ENCODE measurements at places on chromosomes 5 and 9.

DNA sequence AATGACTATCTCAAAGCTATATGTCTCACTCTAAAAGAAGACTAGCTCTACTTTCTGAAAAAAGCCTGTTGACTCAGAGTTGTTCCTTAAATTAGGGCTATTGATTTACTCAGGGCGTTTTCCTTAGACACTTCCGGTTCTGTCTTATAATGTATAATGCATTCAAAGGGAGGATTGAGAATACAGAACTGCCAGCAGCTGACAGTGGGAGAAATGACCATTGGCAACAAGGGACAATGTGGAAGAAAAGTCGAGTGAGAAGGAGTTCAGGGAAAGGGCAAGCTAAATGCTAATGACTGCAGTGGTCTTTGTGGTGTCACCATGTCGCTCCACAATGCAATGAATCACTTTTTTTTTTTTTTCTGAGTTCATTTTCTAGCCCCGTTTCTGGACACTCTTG, 65.7 kb upstream of the ANKH start:
- no peak for DNase-seq

GRCh38 chr5:75465480-75465879, 45.9 kb downstream of the CERT1 start:
- peak; percentile 67 for DNase-seq

DNA sequence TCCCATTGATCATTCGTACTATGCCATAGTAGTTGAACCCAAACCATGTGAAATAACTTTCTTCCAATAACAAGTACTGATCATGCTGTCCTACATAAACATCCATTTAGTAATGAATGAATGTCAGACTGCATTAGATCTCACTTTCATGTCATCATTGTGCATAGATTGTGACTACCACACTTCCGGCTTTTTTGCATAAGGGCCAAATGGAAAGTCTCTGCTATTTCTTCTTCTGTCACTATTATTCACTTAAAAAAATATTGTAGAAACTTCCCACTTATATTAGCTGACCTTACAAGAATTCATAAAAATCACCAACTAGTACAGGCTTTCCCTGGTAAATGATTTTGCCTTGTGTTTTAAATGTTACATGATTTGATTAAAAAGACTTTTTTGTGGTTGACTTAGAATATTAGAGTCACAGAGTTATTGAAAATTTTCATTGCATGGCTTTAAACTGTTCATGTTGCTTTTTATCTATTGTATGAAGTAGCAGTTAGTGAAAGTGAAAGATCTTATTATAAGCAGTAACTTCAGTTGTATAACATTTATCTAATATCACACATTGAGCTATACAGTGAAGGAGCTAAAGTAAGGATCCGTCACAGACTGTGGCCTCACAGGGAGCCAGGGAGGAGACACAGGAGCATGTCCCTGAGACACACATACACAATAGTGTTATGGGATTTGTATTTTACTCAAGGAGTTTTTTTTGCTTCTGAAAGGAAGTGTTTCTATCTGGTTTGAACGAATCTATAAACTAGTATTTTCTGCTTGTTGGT, 33.9 kb downstream of the LMNB1 start:
- DNase-seq, result no peak

DNA sequence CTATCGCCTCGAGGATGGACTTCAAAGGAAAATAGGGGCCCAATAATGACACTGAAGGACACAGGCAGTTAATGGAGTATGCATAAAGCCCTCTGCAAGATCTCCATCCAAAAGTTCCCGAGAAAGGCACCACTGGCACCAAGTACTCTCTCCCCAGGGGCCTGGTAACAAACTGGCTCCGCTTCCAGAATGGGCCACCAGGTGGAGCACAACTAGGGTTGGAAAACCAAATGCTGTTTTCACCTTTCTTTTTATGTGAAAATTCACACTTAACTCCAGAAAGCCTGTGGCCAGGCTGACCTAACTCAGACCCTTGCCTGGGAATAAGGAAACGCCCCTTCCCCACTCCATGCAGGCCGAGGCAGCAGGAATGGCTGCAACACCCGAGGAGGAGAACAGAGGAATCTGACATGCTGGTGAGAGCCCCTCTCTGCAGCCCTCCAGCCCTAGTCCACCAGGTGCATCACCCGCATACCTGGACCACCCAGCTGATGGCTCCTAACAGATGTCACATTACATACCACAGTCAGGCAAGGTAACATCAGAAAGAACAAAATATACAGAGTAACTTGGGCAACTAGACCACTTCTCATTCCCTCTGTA, 42.8 kb downstream of the CAMSAP1 start:
- DNase-seq, result peak; percentile 60

DNA sequence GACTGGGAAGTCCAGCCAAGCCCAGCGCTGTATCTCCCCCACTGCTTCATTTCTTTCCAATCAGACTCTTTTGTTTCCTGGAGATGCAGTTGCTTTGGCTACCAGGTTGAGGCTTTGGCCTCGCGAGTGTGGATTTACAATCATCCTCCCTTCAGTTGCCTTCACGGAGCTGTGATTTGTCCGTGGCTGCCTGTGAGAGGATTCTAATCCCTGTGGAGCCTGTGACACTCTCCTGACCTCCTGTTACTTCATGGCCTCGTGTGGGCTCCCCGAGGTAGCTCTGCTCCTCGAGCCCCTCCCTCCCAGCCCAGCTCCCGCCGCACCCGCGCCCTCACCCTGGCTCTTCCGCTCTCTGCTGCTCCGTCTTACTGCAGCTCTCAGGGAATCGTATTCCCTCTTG, 107.2 kb upstream of the STC2 start:
- DNase-seq, result no peak

DNA sequence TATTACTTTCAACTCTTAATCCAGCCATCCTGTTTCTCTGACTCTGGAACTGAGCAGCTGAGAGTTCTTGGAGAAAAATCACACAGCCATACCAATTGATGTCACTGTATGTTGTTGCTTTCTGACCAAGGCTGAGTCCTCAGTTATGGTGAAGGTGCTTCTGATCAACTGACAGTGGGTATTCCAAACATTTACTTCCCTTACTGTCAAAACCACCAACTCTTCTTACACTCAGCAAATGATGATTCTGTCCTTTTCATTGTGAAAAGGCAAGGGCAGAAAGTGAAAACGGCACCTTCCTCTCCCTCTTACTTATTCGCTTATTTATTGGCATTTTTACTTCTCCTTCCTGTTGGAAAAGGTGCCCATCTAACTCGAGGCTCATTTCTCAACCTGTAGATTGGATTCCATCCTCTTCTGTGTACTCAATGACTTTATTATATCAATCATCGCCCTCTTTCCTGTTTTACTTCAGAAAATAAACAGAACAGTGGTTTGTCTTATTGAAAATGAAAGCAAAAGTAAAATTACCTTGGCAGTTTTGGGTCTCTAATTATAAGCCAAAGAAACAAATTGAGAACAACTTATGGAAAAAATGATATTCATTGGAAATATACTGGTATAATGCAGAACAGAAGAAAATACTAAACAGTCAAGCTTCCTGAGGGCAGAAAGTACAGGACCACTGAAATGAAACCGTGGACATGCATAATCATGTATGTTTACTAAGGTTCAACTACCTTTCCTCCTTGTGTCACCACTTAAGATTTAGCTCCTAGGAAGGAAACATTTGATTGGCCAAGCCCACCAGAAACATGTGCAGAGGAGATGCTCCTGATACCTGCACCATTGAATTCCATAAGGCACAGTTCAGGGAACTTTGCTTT, 104.5 kb upstream of the CHD1 start:
- DNase-seq, result peak; percentile 10

DNA sequence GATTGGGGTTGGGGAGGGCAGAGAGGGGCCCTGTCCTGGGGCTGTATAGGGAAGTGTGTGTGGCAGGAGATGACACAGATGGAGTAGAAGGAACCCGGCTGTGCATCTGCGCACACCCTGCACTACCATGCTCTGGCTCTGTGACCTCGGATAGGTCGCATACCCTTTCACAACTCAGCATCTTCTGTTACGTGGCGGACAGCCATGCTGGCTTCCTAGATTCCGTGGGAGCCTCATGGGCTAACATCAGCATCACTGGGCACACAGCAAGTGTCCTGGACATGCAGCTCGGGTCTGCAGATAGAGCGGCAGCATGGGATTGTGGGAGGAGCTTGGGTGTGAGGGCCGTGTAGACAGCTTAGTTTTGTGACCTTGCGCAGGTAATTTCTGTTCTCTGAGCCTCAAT, 9.2 kb downstream of the ARPC5L start:
- DNase-seq, result no peak

GRCh38 chr5:168699002-168699401, 119.8 kb upstream of the PANK3 start:
- no peak for DNase-seq

GRCh38 chr5:106530150-106530549, 1140.6 kb downstream of the EFNA5 start:
- no peak for DNase-seq

- no peak for DNase-seq
Observed at GRCh38 chr5:88396000-88396535, 127.4 kb upstream of the TMEM161B start.

GRCh38 chr5:125401724-125402622, 655.5 kb upstream of the ZNF608 start:
- no peak for DNase-seq

DNA sequence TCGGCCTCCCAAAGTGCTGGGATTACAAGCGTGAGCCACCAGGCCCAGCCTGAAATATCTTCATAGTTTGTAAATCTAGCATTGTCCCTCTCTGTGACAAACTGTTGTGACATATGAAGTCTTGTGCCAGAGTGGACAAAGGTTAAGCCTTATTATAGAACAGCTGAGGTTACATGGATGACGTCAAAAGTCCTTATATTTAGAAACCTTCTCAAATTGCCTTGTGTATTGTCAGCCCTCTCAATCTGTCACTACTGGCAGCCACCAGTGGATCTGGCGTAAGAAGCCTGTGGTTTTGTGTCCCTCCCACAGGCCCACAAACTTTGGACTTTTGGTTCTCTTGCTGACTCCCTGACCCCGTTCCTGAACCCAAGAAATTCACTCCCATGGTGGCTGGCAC, 79.4 kb upstream of the CCDC112 start:
- no peak for DNase-seq

- DNase-seq, result no peak
Observed at GRCh38 chr9:112853882-112854585, 36.6 kb downstream of the SLC46A2 start.

- DNase-seq, result no peak
Observed at GRCh38 chr5:156149213-156149612, 177.8 kb upstream of the SGCD start.

DNA sequence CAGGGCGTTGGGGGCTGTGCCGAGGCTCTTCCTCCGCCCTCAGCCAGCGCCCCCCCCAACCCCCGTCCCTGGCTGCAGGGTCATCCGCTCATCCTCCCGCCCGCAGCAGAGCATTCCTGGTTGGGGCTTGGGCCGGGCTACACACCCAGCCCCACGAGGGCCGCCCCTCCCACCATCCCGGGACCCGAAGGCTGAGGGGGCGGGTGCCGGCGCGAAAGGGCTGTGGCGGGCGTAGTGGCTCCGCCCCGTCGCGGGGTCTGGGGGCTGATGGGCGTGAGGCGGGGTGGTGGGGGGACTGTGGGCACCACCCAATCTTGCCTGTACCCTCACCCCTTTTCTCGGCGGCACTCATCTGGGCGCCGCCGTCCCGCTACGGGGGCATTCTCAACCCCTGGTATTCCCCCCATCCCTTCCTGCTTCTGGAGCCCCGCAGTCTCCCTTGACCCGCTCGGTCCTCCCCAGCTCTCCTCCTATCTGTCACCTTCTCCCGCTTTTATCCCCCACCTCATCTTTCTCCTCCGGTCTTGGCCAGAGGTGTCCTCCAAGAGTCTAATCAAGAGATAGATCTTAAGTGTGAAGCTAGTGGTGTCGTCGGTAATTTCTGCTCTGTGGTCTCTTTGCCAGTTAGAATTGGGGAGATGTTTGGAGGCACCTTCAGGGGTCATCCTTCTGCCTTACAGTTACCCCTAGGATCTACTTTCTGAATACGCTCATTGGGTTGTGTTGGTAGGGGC, 1.6 kb downstream of the FER start:
- no peak for DNase-seq

GRCh38 chr5:89281766-89282553, 399.0 kb upstream of the MEF2C start:
- no peak for DNase-seq

- DNase-seq, result no peak
Observed at GRCh38 chr5:142222866-142223558, 101.8 kb downstream of the SPRY4 start.

DNA sequence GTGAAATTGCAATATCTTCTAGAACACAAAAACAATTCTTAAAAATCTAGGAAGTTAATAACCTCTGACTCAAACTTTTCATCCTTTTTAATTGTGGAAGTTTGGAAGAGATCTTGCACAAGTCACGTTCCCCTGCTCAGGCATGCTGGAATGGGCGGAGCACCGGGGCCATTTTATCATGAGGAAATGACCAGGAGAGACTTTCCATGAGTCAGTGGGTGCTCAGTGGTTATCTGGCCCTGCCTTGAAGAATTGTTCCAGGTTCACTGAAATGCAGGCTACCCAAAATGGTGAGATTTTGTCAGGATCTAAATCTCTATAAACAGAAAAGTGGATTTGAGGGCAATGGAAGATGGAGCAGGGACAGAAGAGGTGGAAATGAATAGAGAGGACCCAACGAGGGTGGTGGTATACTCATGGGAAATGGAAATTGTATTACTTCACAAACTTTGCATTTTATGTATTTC, 61.2 kb downstream of the FYB1 start:
- DNase-seq, result no peak

DNA sequence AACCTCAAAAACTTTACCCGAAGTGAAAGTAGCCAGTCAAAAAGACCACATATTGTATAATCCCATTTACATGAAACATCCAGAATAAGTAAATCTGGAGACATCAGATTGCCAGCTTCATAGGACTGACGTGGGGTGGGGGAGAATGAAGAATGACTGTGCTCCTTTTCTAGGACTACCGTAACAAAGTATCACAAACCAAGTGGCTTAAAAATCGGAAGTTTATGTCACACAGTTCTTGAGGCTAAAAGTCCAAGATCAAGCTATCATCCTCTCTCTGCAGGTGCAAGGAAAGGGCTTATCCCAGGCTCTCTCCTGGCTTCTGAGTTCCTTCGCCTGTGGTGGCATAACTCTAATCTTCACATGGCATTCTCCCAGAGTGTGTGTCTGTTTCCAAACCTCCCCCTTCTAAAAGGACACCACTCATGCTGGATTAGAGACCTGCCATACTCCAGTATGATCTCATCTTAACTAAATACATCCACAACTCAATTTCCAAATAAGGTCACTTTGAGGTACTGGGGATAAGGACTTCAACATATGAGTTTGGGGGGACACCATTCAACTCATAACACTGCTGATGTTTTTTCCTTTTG, 25.5 kb downstream of the ADAM19 start:
- no peak for DNase-seq

DNA sequence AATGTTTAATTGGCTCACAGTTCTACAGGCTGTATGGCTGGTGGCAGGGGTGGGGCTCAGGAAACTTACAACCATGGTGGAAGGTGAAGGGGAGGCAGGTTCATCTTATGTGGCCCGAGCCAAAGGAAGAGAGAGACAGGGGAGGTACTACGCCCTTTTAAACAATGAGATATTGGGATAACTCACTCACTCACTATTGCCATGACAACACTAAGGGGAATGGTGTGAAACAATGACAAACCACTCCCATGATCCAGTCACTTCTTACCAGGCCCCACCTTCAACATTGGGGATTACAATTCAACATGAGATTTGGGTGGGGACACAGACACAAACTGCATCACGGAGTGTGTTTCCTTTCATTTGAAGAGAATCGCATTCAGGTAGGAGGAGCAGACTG, 220.9 kb downstream of the GADD45G start:
- no peak for DNase-seq
